ENCODE measurements at places on chromosomes 3 and 15.

GRCh38 chr3:25468866-25469319 lies 40.8 kb downstream of the RARB start:
- no peak for DNase-seq

DNA sequence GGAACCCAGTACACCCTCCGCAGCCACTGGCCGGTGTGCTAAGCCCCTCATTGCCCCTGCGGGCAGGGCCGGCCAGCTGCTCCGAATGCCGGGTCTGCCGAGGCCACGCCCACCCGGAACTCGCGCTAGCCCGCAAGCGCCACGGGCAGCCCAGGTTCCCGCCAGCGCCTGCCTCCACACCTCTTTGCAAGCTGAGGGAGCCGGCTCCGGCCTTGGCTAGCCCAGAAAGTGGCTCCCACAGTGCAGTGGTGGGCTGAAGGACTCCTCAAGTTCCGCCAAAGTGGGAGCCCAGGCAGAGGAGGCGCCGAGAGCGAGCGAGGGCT lies 81.4 kb upstream of the BCHE start:
- no peak for DNase-seq

GRCh38 chr15:70775160-70775559 lies 11.8 kb upstream of the UACA start:
- no peak for DNase-seq

GRCh38 chr3:141279077-141279967 lies 47.7 kb downstream of the PXYLP1 start:
- no peak for DNase-seq

- DNase-seq = peak; percentile 23
These were observed 25.7 kb downstream of the LIPC start for GRCh38 chr15:58457466-58457965.

GRCh38 chr3:8839607-8840325 lies 70.4 kb upstream of the OXTR start:
- no peak for DNase-seq

- no peak for DNase-seq
These were observed 18.5 kb downstream of the CLDN11 start for GRCh38 chr3:170437176-170437575.

GRCh38 chr15:74799255-74799855 lies 13.3 kb upstream of the LMAN1L start:
- no peak for DNase-seq

DNA sequence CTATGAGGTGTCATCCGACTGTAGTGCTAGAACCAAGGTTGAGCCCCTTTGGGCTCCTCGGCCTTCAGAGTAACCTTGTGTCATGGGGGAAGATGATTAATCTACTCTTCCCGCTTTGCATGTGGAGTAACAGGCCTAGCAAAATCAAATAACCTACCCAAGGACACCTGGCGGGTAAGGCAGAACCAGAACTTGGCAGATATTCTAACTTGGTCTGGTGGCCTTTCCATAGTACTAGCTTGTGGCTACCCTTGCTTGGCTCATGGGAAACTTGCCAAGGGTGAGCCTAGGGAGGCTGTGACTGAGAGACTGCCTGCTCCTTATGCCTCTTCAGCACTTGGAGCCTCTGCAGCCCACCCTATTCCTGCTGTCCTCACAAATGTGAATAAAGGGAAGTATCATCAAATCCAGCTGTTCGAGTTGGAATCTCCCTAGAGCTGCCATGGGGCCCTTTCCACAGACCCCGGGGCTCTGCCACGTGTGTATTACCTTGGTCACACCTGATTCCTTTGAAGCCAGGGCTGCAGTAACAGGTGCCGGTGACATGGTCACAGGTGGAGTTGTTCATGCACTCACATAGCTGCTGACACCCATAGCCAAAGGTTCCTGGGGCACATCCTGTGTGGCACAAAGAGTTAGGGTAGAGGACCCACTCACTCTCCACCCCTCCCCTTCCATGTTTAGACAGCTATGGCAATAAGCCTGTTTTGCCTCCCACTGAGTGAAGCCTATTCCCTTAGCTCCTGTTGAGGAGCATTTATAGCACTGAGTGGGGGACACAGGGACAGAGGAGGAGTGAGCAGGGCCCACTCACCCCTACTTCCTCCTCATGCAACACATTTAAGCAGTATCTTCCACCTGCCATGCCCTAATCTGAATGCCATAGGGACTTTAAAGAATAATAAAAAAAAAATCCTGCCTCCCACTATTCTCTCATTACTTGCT lies 46.0 kb downstream of the RAB11A start:
- no peak for DNase-seq

DNA sequence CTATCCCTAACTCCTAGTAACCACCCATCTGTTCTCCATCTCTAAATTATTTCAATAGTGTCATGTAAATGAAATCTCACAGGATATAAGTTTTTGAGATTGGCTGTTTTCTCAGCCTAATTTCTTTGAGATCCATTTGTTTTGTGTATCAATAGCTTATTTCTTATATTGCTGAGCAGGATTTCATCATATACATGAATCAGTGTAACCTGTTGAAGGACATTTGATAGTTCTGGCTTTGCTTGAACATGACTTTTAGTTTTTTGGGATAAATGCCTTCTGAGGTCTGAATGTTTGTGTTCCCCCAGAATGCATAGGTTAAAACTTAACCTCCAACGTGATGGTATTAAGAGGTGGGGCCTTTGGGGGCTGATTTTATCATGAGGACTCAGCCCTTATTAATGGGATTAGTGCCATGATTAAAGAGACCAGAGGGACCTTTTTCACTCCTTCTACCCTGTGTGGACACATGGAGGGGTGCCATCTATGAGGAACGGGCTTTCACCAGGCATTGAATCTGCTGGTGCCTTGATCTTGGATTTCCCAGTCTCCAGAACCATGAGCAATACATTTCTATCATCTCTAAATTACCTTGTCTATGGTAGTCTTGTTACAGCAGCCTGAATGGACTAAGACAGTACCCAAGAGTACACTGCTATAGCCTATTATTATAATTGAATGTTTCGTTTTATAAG lies 118.3 kb downstream of the FNDC3B start:
- DNase-seq = no peak

GRCh38 chr15:90301707-90302300 lies 36.3 kb downstream of the NGRN start:
- DNase-seq = no peak

GRCh38 chr3:58293516-58293915 lies 12.5 kb upstream of the RPP14 start:
- DNase-seq = no peak

DNA sequence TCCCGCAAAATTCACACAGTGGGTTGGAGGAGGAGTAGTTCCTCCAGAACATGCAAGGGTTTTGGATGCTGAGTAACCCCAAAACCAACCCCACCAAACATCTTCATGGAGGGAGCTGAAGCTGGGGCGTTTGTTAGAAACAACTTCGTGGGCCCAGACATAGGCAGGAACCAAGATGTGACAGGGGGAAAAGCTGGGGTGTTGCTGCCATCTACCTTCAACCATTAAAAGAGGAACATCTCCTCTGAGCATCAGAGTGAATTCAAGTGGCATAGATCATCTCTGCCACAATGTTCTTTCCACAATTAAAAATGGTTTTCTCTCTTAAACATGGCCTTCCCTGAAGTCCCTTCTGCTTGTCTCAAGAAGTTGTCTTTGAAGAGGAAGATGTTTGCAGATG lies 20.5 kb downstream of the SIDT1 start:
- no peak for DNase-seq

- no peak for DNase-seq
These were observed 61.4 kb upstream of the HERC1 start for GRCh38 chr15:63895194-63895593.

DNA sequence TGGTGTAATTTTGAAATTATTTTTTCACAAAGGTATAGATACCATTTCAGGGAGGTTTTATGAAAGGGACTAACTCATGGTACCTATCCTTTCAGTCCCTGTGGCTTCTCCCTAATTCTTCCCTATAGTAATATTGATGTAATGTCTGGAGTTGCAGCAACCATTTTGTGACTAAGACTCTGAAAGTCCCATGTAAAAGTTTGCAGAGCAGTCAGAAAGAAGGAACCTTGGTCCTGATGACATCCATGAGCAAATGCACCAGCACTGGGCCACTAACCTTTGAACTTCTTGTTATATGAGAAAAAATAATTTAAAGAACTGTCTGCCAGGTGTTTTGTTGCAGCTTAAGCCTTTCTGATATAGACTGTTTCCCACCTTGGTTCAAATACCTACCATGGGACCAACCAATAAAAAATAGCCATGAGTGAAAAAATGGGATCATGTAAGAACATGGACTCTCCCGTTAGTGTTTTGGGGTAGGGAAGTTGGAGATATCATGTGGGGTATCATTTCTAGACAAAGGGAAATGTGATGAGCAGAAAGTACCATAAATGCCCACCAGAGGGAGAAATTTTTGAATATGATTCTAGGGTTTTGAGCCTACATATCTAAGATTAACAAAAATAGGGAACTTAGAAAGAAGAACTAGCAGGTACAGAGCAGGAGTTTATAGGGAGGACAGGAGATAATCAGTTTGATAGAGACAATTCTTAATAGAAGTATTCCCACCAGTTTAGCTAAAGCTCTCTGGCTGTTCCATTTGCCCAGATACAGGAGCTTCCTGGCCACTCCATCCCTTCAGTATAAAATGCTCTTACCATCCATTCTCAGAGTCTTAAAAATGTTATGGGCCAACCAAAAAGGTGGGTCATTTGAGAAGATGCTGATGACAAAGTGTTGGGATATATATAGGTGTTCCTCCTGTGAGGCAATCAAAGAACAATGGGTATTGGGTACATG lies 3.4 kb upstream of the CPOX start:
- DNase-seq = no peak

GRCh38 chr15:56495533-56495932 lies 30.6 kb upstream of the MNS1 start:
- no peak for DNase-seq

DNA sequence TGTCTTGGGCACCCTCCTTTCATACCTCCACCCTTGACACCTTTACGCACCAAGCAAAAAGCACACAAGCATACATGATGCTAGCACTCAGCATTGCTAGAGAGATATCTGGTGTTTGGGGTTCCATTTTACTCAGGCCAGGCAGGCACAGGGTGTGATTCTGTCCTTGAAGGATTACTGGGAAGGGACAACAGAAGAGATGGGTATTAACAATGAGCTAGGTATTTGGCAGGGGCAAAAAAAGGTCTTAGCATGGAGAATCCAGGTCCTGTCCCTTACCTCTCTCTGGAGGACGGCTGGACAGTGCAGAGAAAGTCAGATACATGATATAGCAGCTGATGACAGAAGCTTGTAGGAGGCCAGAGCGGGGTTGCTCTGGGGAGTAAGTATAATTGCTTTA lies 3.5 kb downstream of the SERINC4 start:
- no peak for DNase-seq

DNA sequence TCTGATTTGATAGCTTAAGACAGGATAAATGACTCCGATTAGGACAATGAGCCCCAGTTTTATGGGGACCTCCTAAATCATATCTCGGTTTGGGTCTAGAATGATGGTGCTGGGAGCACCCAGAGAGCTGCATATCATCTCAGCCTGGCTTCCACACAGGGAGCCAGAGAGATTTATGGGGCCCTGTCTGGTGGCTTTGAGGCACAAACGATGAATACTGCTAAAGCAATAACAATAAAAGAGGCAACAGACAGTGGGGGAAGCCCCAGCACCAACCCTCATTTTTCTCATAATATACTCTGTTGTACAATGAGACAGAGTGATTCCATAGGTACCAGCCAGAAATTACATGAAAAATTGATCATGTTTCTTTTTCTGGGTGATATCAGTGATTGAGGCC lies 889.0 kb upstream of the CFAP20DC start:
- DNase-seq = no peak

- DNase-seq = no peak
These were observed 2.0 kb downstream of the TRIM71 start for GRCh38 chr3:32819551-32820348.

- no peak for DNase-seq
These were observed 6.3 kb upstream of the SMAD3 start for GRCh38 chr15:67059127-67059553.

DNA sequence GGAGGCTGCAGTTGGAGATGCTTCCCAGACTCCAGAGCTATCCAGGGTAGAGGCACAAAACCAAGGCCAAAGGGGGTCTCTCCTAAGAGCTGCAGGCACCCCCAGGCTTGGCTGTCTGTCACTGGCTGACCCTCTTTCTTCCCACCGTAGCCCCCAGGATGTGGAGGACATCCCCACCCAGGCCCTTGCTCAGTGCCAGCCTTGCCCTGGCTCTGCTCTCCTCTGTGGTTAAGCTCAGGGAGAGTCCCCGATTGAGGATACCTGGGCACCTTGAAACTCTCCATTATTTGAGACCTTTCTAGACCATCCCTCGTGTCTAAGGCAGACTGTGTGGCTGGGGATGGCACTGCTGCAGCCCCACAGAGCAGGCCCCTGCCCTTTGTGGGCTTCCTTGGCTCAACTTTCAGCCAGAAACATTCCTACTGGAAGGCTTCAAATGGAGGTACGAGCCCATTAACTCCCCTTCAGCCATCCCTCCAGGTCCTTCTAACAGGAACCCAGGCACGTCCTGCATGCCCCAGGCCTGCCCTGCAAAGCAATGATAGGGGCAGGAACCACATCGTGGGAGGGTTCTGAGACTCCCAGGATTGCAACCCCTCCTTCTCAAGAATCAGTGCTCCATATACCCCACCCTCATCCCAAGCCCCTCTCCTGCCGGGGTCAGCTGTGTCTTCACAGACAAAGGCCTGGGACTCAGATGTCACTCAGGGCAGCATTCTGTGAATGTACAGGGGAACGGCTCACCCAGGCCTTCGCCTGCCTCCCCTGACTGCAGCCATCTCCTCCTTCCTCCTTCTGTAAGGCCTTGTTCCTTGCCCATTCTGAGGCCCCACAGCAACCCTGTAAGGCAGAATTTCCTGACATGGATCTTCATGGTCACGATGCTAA lies 102.9 kb upstream of the ABHD17C start:
- no peak for DNase-seq

DNA sequence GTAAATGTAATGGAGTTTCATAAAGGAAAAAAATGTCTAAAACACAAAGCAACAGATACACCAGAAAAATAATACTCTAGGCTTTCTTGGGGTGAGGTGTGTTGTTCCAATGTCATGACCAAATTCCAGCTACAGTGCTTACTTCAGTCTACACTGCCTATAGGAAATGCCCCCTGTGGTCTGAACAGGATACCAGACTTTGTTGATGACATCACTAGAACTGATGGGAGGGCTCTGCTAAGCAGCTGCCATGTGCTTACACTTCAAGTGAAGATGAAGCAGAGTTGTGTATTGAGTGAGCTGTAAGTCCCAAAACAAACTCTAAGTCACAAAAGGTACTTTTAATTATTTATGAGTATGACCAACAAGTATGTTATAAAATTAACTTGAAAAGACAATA lies 456.1 kb upstream of the IL12A start:
- DNase-seq = no peak

- DNase-seq = no peak
These were observed 57.6 kb upstream of the BBX start for GRCh38 chr3:107465064-107465631.

GRCh38 chr3:194555175-194556062 lies 68.6 kb upstream of the ATP13A3 start:
- no peak for DNase-seq

- DNase-seq = no peak
These were observed 135.7 kb upstream of the IL12A start for GRCh38 chr3:159852821-159853505.

DNA sequence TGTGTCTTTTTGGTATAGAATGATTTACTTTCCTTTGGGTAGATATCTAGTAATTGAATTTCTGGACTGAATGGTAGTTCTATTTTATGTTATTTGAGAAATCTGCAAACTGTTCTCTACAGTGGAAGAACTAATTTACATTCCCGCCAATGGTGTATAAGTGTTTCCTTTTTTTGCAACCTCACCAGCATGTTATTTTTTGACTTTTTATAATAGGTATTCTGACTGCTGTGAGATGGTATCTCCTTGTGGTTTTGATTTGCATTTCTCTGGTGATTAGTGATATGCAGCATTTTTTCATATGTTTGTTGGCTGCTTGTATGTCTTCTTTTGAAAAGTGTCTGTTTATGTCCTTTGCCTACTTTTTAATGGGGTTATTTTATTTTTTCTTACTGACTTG lies 607.2 kb downstream of the OTOL1 start:
- no peak for DNase-seq
